ENCODE measurements at places on chromosomes 7 and 10.

GRCh38 chr7:25787336-25787735 lies 364.7 kb upstream of the NFE2L3 start:
- peak; percentile 16 for DNase-seq

DNA sequence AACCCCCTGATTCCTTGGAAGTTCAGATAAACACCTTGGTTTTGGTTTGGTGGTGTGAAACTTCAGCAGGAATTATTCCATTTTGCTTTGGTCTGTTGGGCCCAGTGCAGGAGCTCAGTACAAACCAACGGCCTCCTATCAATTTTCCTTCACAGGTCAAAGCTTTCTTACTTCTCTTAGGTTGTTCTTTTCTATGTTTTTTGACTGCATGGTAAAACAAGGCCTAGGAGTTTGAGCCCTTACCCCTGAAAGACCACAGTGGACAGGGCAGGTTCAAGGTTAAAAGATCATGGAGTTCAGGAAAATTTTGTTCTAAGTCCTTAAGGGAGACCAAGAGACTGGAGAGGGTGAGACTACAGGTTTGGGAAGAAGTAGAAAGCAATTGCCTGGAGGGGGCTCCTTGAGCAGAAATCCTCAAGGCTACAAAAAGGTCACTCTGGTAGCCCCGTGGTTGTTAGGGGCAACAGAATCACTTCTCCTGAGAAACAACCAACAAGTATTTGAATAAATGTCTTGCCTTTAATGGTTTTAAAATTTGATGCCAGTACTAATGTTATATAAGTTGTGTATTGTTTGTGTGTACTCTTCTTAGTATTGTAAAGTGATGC lies 40.9 kb upstream of the FHIP2A start:
- no peak for DNase-seq

DNA sequence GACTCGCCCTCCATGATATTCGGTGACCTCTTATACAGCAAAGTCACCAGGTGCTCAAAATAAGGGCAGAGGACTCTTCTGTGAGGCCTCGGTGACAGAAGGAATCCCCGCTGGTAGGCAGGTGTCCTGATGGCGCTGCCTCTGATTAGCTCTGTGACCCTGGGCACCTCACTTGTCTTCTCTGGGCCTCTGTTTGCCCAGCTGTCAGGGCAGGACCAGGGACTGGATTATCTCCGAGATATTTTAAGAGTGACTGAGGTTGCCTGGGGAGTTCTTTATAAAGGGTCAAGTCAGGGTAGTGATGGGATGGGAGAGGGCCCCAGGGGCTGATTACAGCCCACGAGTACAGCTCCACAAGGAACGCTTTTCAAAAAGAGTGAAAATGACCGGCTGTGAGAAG lies 70.9 kb upstream of the SAMD8 start:
- DNase-seq, result no peak

DNA sequence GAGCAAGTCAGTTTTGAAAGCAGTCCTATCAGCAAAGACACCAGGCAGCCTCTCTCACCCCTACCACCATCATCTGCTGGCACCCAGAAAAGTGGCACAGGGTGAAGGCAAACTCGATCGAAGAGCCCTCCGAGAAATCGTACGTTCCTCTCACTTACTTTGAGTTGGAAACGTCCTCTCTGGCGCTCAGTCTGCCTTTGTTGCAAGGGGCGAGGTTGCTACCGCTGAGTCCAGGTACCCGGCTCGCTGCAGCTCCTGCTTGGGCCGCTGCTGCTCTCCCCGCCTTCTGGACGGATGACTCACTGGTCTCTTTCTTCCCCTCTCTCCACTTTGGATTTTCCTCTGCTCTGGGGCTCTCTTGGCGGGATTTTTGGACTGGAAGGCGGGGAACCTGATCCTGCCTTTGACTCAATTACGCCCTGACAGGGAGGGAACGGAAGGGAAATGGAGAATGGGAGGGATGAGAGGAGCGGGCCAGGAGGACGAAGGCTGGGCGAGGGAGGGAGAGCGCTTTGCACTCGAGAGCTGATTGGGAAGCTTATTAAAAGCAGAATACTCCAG lies at the start of gene PTN:
Gene PTN, minus strand, starts transcription at position 453 of the 561 bp plus-strand sequence. CDS start 88,760 bp downstream, outside the sequence.
- DNase-seq, result peak; percentile 63

GRCh38 chr7:83633516-83633915 lies 15.4 kb downstream of the SEMA3E start:
- DNase-seq, result no peak

GRCh38 chr7:145036604-145037405 lies 201.0 kb upstream of the TPK1 start:
- peak; percentile 11 for DNase-seq

- no peak for DNase-seq
Observed at GRCh38 chr10:77922055-77922454, 4.5 kb downstream of the DLG5 start.

Measured in AG20443 (cell line).